WTC11 (cell line): ENCODE measurements at places on chromosomes 13 and 19.

DNA sequence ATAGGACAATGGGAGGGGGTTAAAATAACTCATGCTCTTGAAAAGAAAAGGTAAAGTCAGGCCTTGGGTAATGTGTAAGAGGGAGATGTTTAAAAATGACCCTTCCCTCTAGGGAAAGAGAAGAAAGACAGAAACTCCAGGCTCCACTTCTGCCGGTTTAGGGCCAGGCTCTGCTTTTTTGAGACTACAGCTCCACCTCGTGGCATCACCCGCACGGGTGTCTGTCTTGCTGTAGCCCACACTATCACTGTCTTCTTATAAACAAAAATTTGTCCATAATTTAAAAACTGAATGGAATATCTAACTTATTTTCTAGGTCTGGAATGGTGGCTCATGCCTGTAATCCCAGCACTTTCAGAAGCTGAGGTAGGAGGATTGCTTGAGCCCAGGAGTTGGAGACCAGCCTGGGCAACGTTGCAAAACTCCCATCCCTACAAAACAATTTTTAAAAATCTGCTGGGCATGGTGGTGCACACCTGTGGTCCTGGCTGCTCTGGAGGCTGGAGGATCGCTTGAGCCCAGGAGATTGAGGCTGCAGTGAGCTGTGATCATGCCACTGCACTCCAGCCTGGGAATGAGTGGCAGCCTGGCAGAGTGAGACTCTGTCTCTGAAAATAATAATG lies 65.1 kb upstream of the GTF3A start:
- peak; percentile 76 for DNase-seq
- peaks cover 42% of the 10 kb centered on the region for H3K4me1 ChIP-seq
- H3K27me3 ChIP-seq = no peaks in the 10 kb centered on the region; the same call in 1 of the 2 replicates
- H3K4me3 ChIP-seq = no peak overlapping the region
- no peak overlapping the region for H3K27ac ChIP-seq

DNA sequence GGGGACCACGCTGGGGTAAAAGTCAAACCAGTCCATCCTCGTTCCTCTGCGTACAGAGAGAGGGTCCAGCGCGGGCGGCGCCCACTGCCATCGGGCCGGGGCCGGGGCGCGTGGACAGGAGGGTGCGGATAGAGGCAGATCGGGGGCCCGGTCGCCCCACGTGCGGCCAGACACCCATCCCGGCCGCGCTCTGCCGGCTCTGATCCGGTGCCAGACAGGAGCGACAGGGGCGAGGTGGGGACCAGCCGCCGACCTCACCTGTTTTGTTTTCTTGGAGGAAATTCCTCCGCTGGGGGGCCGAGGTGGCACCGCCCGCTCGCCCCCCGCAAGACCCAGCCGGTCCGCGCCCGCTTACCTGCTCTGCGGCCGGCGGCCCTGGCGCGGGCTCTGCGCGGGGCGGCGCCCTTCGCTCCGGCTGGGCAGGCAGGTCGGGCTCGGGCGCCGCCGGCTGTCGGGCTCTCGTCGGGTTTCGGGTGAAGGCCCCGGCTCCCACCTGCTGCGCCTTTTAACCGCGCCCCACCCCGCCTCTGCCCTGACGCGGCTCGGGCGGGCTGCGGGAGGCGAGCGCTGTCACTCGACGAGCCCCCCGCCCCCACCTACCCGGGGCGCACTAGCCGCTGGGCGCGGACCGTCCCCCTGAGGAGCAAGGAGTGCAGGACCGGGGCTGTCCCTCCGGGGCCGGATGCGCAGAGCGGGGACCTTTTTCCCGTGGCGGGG lies at the start of gene GJB6:
Gene GJB6, minus strand, starts transcription at position 481 of the 717 bp plus-strand sequence. CDS start 8,839 bp downstream, outside the sequence.
- H3K4me3 ChIP-seq = peak within 1 kb of the TSS; percentile 72
- H3K4me1 ChIP-seq = peaks cover 9% of the 10 kb centered on the region
- DNase-seq = peak; percentile 68
- no peaks in the 10 kb centered on the region for H3K36me3 ChIP-seq
- peaks cover 82% of the 10 kb centered on the region for H3K27me3 ChIP-seq
- H3K27ac ChIP-seq = no peak within 1 kb of the TSS

- H3K27me3 ChIP-seq = no peaks in the 10 kb centered on the region
- H3K4me3 ChIP-seq = no peak overlapping the region
- no peak overlapping the region; the same call in 1 of the 2 replicates for H3K27ac ChIP-seq
- no peaks in the 10 kb centered on the region for H3K36me3 ChIP-seq
These were observed 15.6 kb downstream of the KDM4B start for GRCh38 chr19:4984438-4984990.

- H3K27me3 ChIP-seq = peaks cover 28% of the 10 kb centered on the region
- H3K4me3 ChIP-seq = peak overlapping the region; percentile 91
- H3K4me1 ChIP-seq = peaks cover 7% of the 10 kb centered on the region
- no peak for DNase-seq
These were observed 516 bp downstream of the ZNF175 start for GRCh38 chr19:51571599-51571998.
